ENCODE measurements at places on chromosomes 7 and 10.

DNA sequence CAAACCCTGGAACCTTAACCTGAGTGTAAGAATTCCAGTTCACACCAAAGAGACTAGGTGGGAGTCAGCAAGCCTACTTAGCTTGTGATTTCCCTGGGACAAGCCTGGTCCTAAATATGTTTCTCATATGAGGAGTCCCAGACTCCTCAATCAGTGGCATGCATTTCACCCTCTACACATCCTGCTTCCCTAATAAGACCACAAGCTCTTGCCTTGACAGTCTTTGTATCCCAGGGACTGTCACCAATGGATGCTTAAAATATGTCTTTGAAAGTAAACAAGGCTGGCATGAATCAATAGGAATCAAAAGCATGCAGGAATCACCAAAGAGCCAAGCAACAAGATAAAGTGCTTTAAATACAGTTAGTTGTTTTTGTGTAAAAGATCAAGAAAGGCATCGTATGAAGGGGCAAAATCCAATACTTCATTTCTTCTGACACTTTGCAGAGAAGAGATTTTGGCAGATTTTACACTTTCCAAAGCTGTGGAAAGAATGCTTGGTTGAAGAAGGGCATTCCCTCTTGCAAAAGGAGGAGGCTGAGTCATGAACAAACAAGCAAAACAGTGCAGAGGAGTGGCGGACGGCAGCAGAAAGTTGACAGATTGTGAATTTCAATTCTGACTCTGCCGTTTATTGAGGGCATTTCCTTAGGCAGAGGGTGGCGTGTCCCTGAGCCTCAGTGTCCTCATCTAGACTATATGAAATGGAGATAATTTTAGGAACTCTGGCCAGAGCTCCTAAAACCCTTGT is 8.5 kb upstream of the NFE2L3 start:
- DNase-seq = peak; percentile 35

- no peak for DNase-seq
Measured at GRCh38 chr10:132586739-132587138, 49.2 kb downstream of the INPP5A start.

- no peak for DNase-seq
Measured at GRCh38 chr7:156014808-156015207, 202.5 kb upstream of the SHH start.

GRCh38 chr10:109454691-109455090 is 468.6 kb downstream of the XPNPEP1 start:
- no peak for DNase-seq

- no peak for DNase-seq
Measured at GRCh38 chr7:97107192-97107800, 10.2 kb upstream of the SDHAF3 start.

- DNase-seq = peak; percentile 78
Measured at GRCh38 chr10:37734971-37735370, 122.4 kb downstream of the ZNF248 start.

- DNase-seq = no peak
Measured at GRCh38 chr10:124378881-124379471, 39.7 kb downstream of the OAT start.

- DNase-seq = peak; percentile 61
Measured at GRCh38 chr10:69994262-69994661, 58.4 kb upstream of the MACROH2A2 start.

- DNase-seq = no peak
Measured at GRCh38 chr10:132351611-132352010, 19.6 kb downstream of the LRRC27 start.

DNA sequence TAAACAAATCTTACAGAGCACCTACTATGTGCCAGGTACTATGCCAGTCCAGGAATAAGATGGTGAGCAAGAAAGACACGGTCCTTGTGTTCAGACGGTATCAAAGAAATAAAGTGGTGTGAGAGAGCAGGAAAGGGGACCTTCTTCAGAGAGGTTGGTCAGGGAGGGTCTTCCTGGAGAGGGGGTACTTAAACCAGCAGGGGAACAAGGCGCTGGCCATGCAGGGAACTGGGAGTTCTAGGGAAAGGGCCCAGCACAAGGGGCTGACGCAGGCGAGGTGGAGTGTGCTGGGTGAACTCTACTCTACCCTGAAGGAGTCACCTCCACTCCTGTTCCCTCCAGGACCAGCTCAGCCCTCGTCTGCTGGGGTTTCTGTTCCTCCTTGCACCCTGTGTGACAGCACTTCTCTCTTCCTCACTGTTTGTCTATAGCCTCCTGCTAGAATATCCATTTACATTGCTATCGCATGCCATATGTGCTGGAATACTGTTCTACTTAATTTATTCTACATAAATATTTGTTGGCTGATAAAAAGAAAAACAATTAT is 73.5 kb downstream of the AOAH start:
- DNase-seq = no peak
